Tibial nerve (tissue), 4 donors: ENCODE measurements at places on chromosomes 5 and 9. TPM values are rescaled to one million over a fixed set of nuclear protein-coding genes. Genes with fewer than 3 reads are reported as not detected.
A peak's percentile ranks its signal among the peaks of the same experiment; 100 is the strongest.

DNA sequence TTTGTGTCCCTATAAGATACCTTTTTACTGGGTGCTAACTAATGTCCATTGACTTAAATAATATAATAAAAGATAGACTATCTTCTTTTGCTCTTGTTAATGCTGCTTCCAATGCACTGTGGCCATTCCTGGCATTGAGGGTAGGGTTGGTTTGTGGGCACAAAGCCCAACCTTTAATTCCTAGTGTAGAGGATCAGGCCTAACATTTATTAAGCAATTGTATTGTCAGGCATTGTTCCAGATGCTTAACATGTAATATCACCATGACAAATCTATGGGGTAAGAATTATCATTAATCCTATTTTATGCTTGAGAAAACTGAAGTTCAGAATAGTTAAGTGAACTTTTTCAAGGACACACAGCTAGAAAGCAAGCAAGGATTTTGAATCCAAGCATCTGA, 60.4 kb upstream of the GPBP1 start:
- DNase-seq: no peak

DNA sequence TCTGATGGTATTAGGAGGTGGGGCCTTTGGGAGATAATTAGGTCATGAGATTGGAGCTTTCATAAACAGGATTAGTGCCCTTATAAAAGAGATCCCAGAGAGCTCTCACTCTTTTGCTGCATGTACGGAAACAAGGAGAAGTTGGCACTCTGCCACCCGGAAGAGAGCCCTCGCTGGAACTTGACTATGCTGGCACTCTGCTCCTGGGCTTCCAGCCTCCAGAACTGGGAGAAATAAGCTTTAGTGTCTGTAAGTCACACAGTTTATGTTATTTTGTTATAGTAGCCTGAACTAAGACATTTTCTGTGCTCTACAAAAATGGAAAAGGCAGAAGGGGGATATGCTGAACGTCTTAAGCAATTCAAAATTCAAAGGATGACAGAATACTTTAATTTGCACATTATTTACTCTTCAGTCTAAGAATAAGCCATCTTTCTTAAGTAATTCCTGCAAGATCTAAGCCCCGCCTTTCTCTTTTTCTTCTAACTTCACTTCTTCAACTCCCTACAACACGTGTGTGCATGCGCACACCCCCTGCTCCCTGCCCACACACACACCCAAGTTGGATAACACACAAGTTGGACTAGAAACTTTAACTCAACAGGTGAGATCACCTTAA, 17.3 kb downstream of the NFIB start:
- no peak for DNase-seq

- DNase-seq: no peak
These were observed 3.1 kb upstream of the GLIS3 start for GRCh38 chr9:4303006-4303405.

DNA sequence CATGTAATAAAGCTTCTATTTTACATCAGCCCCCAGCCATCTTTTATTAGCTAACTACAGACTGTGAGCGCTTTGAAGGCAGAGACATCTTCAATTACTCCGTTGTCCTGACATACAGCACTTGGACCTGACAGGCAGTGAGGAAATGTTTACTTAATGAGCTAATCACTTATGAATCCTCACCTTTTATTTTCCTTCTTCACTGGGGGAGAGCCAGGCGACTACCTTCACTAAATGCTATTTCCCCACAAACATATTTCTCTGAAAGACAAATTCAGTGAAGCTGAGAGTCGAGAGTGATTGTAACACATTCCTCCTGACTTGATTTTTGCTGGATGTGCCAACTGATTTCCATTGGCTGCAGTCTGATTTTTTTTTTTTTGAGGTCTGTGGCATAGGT, 192.1 kb upstream of the CLINT1 start:
- no peak for DNase-seq

DNA sequence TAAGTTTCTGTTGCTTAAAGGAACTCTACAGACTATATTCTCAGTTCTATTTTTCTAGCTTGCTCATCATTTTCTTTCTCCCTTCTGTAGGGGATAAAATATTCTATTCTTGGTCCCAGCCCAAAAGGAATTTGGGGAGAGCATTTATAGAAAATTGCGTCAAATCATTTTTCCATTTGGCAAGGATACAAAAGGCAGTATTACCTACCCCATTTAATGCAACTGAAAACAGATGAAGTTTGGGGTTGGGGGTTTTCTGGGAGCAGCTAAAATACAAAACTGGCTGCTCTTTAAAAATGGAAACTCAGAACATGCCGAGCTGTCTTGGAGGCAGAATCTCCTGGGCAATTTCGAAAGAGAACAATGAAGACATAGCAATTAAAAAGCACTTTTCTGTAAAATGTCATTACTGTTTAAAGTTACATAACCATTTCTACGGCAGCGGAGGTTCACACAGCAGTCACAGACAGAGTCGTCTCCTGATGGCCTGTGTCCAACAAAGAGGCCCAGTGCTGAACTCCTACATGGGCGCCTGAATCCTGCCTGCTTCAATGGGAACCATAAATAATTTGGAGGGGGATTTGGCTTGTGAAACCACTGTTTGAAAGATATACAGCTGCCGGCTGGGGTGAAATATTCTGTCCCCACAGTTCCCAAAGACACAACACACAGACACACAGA, 152.4 kb downstream of the BRINP1 start:
- peak; percentile 17 for DNase-seq

- DNase-seq: no peak
These were observed 82.9 kb downstream of the ISOC1 start for GRCh38 chr5:129177451-129177850.

- DNase-seq: no peak
These were observed 48.1 kb downstream of the TENT4A start for GRCh38 chr5:6761333-6761732.

DNA sequence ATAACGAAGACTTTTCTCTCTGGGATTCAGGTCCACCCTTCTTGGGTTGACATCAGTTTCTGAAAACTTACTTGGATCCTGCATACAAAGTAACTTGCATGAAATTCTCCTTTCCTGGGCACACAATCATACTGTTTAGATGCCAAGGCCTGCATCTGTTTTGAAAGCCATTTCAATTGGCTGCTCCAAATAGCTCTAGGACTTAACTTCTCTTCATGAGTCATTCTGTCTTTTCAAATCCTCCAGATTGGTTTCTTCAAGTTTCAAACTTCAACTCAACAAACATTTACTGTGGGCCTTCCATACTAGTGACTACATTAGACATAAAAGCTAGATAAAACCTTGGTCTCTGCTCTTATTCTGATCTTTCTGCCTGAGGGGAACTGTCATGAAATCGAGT, 54.8 kb upstream of the HMHB1 start:
- no peak for DNase-seq

CCNI2 gene
- total RNA-seq: not detected

GPR151 gene
- total RNA-seq: not detected

ZDHHC21 gene
- 18.4 TPM for total RNA-seq
